ENCODE measurements at places on chromosomes 11 and 22.
A peak's percentile ranks its signal among the peaks of the same experiment; 100 is the strongest.

- no peak for DNase-seq
Measured at GRCh38 chr11:26137651-26138050, 194.3 kb upstream of the ANO3 start.

- DNase-seq = peak; percentile 88
Measured at GRCh38 chr11:96306933-96307775, 35.8 kb downstream of the MAML2 start.

- DNase-seq = no peak
Measured at GRCh38 chr11:35239471-35240075, 100.6 kb downstream of the CD44 start.

DNA sequence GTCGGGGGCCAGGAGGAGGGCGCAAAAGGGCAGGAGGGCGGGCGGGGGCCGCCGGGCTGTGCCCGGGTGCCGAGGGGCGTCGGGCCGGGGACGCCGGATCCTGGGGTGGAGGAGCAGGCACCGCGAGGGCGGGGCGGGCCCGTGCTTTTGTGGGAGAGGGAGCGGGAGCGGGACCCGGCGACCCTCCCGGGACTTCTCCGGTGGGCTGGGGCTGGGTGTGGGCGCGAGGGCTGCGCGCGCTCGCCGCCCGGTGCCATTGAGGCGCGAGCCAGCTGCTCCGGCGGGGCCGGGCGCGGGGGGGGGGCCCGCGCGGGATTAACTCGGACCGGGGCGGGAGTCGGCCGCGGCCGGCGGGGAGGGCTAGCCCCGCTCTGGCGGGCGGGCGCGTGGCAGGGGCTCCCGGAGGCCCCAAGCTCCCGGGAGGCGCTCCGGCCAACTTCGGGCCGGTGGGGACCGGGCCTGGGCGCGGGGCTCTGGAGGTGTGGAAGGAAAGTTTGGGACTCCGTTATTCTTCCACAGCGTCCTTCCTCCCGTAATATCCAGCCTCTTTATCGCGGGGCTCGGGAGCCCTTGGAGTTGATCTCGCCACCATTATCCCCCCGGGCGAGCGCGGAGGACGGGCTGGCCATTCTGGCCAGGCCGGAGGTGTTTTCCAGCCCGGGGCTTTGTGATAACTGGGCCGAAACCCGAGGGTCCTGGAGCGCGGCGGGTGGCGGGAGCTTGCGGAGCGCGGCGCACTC, 936 bp downstream of the CECR2 start:
- no peak for DNase-seq

DNA sequence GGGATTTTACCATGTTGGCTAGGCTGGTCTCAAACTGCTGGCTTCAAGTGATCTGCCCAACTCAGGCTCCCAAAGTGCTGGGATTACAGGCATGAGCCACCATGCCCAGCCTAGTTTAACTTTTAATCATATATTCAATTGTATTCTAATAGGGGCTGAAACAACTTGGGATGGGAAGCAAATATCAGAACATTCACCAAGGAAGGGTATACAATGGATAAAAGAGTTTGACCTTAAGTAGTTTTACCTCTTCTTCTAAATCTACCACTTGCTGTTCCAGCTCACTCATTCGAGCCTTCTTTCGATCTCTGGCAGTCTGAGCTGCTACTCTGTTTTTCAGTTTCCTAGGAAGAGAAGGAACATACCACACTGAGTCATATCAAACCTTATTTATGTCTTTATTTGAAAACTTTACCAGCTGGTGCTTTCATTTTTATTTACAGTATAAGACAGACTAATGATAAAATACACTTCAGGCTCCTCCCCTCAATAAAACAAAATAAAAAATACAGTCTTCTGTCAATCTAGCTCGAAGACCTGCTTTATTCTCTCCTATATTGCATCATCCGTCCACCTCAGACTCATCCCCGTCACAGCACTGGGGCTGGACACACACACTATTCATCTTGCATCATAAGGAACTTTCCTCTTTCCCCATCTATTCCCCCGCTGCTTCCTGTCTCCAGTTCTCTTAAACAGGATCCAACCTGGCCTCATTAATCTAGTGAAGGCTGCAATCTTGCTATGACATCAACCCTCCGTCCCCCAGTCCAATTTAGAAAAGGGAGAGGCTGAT, 1.4 kb downstream of the XBP1 start:
- DNase-seq = no peak

GRCh38 chr22:42930810-42931420, 73.8 kb upstream of the ARFGAP3 start:
- no peak for DNase-seq

DNA sequence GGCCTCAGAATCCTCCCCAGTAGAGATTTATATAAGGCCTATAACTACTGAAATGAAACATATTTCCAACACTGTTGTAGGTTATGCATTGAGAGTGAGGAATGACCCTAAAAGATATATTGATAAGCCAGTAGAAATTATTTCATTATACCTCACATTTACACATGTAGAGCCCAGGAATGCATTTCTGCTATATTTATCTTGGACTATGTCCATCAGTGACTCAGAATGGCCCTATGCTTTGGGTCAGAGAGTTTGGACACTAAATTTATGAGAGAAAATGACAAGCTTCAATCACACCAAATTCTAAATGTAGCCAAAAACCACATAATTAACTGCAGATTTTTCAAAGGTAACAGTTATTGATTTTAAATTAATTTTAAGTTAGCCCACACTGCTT, 761.9 kb downstream of the DLG2 start:
- no peak for DNase-seq

DNA sequence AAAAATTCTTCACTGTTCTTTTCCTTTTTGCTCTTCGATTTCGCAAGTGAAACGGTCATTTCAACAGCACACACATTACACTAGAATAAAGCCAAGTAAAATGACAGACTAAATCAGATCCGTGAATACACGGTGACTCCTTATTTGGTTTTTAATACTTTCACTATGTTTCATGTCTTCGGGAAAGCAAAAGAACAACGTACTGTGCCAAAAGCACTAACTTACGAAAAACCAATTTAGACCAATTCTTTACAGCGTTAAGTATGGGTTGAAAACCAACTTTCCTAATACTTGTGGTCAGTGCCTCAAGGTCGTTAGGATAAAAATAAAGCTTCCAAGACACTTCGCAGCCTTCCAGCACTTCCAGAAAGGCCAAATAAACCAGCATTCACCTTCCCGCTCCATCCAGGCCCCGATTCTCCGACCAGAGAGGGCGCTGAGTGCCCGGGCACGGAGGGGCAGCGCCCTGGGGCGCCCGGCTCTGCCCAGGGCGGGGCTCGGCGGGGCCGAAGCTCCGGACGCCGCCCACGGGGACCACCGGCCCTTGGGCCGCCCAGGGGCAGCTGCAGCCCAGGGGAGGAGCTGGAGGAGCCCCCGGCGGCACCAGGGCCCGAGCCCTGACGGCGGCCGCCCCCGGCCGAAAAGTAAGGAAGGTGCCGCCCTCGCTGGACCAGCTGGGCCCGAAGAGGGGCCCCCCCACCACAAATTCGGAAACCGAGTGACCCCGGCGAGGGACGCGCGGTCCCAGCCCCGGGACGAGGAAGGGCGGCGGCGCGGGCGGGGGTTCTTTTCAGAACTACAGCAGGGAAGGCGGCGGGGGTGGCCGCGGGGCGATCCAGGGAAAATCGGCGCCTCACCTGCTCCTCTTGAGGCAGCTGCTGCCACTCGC, 499 bp downstream of the ATL3 start:
- DNase-seq = peak; percentile 66

- no peak for DNase-seq
Measured at GRCh38 chr22:29359469-29359868, 28.9 kb downstream of the AP1B1 start.

GRCh38 chr11:135069063-135069462, 657.0 kb upstream of the B3GAT1 start:
- DNase-seq = no peak

DNA sequence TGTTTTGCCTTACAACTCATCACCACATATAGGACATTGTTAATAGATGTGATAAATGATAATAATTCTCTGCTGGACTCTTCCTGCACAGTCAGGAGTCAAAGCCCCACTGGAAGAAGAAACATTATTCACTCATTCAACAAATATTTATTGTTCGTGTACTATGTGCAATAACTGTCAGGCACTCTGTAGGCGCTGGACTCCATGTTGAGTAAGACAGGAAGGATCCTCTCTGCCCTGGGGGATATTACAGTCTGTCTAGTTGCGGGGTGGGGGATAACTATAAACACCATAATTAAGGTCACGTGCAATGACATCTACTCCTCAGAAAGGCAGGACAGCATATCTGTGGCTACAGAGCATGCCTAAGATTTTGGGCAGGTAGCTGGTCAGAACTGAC, 281.1 kb downstream of the FAT3 start:
- DNase-seq = no peak

DNA sequence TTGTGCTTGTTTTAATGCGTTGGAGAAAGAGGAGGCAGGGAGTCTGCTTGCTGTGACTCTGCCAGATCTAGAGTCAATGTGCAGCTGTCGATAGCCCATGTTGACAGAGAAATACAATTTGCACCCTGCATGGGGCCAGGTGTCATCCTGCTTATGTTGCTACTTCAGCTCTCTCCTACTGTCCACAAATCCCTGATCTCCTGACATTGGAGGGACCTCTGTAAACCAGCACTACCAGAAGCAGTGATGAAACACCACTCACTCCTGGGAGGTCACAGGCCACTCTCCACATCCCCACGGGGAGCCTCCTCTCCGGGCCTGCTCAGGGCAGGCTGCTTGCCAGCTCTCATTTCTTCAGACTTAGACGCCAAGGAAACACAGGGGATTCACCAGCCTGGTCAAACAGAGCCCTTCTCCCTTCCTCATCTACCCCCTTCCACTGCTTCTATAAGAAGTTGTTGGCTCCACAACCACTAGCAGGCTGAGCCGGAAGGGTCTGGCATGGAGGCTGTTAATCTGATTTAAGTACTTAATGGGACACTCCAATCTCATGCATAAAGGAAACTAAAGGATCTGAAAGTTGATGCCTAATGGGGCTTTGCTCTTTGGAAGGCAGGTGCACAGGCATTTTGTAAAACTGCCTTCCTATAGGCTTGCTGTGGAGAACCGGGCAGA, 29.9 kb upstream of the CSNK2A3 start:
- DNase-seq = peak; percentile 72

GRCh38 chr11:85301895-85302678, 325.1 kb downstream of the DLG2 start:
- no peak for DNase-seq

DNA sequence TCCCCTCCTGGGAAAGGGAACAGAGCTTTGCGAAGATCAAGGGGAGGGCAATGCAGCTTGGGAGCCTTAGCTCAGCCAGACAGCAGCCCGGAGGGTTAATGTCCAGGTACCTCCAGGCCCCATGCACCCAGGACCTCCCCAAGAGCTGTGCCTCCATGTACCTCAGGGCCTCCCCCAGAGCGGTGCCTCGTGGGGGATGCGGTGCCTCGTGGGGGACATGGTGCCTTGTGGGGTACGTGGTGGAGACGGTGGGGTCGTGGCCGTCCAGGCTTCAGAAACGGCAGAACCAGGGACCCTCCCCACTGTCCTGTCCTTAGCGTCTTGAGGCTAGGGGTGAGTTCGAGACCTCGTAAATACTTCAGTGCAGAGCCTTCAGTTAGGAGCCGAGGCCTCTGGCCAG, 33.2 kb downstream of the BRSK2 start:
- no peak for DNase-seq

DNA sequence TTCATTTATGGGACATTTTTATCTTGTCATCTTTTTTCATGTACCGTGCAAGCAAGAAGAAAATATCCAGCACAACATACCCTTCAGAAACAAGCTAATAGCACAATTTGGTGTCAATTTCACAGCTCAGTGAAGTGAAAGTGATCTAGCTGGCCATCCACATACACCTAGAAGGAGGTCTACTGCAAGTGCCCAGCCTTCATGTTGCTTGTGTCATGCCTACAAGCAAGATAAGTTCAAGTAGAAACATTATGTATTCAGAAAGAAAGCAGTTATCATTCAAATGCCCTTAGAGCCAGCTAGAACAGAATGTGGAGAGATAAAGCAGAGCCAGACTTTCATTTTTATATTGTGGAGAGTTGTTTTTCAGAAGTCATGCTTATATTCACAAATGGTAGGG, 325.7 kb upstream of the PITPNB start:
- no peak for DNase-seq

DNA sequence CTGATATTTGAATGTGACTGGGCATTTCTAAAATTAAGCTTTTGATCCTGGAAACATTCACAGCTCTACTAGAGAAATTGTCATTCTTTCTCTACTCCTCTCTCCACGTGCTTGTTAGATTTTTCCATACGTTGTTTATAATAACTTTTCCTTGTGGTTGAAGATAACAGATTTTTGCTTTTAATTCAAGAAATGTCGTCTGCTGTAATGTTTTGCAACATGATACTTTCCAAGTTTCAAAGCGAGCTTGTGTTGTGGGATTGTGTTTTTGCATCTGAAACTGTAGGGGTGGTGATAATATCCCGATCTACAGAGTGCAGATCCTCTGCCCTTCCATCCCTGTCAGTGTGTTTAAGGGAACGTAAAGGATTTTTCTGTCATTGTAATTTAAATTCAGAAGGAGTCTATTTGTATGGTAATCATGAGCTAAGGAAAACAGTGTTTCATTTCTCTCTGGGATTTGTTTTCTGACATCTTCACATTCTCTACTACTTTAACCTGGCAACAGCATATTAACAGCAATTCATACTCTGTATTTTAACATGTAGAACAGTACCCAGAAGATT, 321.4 kb downstream of the FAT3 start:
- no peak for DNase-seq

- peak; percentile 97 for DNase-seq
Measured at GRCh38 chr11:65498977-65499712, at the start of gene MALAT1. MALAT1 (plus strand) TSS chr11:65499045.

DNA sequence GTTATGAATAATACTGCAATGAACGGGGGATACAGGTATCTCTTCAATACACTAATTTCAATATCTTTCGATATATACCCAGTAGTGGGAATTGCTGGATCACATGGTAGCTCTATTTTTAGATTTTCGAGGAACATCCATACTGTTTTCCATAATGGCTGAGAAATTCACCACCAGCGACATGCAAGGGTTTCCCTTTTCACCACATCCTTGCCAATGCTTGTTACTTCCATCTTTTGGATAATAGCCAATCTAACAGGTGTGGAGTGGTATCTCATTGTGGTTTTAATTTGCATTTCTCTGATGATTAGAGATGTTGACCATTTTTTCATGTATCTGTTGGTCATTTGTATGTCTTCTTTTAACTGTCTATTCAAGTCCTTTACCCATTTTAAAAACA, 5.9 kb downstream of the IL10RA start:
- no peak for DNase-seq

DNA sequence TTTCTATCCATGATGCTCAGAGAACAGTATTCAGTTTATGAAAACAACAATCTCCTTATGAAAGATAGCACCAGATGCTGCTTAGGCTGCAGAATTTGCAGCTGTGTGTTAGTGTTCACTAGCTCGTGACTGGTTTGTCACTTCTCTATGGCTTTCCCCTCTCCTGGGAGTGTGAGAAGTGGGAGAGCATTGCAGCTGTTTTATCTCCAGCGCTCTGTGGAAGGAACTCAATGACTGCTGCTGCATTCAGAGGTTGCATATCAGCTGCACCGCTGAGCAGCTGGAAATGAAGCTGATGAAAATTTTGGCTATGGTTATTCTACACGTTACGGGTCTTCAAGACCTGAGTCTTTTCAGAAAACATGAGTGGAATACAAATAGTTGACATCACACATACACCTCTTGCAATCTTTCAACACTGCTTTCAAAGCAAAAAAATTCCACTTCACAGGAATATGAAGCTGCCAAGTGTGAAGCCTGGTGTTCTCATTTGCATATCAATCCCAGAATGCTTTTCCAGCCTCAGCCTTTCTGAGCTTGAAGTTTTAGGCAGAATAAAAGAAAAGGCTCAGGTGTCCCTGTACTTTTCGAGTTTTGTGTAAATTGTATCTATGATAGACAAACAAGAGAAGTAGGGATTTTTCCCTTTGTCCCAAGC, 149.3 kb upstream of the DDI1 start:
- no peak for DNase-seq

- peak; percentile 1 for DNase-seq
Measured at GRCh38 chr11:11155962-11156815, 196.9 kb downstream of the CSNK2A3 start.

Measured in NCI-H1092 treated with DMSO at 0.1 percent for 48 hours (cell line).